ENCODE measurements at places on chromosomes 12 and 14.

DNA sequence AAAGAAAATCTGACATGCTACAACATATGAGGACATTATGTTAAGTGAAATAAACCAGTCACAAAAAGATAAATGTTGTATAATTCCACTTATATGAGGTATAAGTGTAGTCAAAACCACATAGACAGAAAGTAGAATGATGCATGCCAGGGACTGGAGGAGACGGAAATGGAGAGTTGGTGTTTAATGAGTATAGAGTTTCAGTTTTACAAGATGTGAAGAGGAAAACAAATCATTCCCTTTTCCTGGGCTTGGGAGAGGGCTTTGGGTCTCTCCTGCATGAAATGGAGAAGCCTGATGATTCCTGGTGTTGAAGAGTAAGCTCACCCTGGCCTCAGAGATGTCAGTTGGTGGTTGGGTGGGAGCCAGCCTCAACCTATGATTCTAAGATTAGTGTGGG, 158.4 kb upstream of the PLXNC1 start:
- ATAC-seq, result no peak

DNA sequence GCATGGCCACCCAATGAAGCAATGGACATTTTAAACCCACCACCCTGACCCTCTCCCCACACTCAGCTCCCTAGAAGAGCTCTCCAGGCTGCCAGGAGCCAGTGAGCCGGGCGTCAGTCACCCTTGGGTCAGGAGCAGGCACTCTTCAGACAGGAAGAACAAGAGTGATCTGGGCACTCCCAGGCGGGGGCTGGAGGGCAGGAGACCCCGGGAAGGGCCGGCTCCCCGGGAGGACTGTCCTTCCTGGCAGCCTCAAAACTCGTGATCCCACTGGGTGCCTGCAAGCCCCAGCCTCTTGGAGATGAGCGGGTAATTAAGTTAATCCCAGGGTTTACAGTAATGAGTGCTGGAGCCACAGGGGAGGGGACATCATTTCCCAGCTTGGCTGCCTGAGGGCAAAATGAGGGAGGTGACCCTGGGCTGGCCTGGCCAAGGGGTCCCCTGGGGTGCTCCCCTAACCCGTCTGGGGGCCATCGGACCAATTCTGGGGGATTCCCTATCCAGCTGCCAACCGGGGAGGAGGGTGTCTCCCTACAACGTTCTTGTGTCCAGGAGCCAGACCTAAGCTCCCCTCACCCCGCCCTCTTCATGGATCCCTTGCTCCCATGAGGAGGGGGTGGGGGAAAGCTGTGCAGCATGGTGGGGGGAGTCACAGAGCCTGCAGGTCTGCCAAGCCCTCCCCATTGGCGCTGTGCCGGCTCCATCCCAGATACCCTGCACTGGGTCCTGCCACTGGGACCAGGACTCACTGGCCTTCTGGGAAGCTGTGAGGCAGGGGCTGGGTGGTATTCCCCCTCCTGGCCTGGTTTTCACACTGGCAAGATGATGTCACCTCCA, 59.2 kb downstream of the CCNK start:
- no peak for ATAC-seq

- ATAC-seq, result peak; percentile 96
These were observed 32.1 kb downstream of the DMAC2L start for GRCh38 chr14:50344116-50344775.

GRCh38 chr14:89746135-89746534, 208.4 kb downstream of the EFCAB11 start:
- ATAC-seq, result no peak

- no peak for ATAC-seq
These were observed 78.7 kb downstream of the HELB start for GRCh38 chr12:66380769-66381535.

DNA sequence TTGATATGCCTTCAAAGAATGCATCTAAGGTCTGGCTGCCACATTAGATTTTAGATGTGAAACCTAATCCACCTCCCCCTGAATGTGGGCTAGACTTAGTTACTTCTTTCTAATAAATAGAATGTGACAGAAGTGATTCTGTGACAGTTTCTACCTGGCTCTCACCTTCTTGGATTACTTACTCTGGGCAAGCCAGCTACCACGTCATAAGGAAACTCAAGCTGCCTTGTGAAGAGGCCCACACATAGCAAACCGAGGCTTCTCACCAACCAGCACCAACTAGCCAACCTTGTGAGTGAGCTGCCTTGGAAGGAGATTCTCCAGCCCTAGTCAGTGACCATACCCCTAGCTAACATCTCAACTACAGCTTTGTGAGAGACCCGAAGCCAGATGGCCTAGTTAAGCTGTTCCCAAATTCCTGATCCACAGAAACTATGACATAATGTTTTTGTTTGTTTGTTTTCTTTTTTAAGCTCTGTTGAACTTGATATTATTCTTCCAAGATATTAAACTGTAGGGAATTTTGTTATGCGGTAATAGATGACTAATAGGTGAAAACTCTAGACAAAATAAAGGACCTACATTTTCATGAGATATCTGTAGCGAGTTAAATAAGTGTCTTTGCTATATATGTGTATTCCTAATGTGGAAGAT, 6.2 kb downstream of the GPR19 start:
- ATAC-seq, result peak; percentile 55

- no peak for ATAC-seq
These were observed 4.4 kb upstream of the NR4A1 start for GRCh38 chr12:52046859-52047258.

- ATAC-seq, result no peak
These were observed 14.2 kb upstream of the DLK1 start for GRCh38 chr14:100712490-100712889.

GRCh38 chr14:53968726-53969125, 12.1 kb upstream of the BMP4 start:
- ATAC-seq, result no peak

GRCh38 chr14:99179506-99179905, 92.5 kb downstream of the BCL11B start:
- no peak for ATAC-seq

GRCh38 chr12:57896115-57896433, 45.3 kb upstream of the ATP23 start:
- no peak for ATAC-seq

- ATAC-seq, result no peak
These were observed 365.7 kb downstream of the LRIG3 start for GRCh38 chr12:58554522-58555157.

- no peak for ATAC-seq
These were observed 18.9 kb upstream of the ANKRD33 start for GRCh38 chr12:51868821-51869495.

DNA sequence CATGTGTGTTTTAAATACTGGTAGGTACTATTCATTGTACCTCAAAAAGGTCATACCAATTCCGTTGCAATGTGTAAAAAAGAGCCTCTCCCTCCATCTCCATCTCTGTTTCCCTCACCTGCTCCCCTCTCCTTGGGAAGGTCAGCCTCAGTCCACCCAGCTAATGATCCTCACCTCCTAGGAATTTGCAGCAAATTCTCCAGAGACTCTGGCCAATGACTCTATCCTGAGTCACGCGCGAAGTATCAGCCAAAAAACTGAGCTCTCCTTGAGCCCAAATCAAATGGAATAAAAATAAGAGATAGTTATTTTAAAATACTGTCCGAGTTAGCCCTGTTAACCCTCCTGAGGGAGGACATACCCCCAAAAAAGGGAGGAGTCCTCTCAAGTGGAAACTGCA, 148.4 kb downstream of the DPF3 start:
- no peak for ATAC-seq

DNA sequence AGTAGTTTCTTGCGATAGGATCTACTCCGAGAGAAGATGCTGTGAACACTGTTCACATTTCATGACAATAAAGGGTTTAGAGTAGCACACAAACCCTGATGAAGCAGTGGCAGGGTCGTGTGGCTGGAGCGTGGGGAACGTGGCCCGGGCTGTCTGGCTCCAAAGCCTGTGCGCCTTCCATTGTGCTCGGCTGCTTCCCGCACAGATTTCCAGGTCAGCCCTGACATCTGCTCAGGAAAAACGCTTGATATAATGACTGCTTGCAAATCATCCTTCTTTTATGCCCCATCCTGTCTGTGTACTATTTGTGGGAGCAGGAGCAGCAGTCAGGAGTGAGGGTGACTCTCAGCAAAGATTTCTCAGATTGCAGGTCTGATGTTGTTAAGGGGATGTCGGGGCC, 78.6 kb downstream of the EML1 start:
- ATAC-seq, result no peak

GRCh38 chr12:15123401-15123800, 97.8 kb downstream of the RERG start:
- ATAC-seq, result no peak

GRCh38 chr12:115584156-115584555, 693.3 kb downstream of the MED13L start:
- ATAC-seq, result no peak

GRCh38 chr12:61991661-61992060, 268.5 kb upstream of the USP15 start:
- no peak for ATAC-seq

- no peak for ATAC-seq
These were observed 33.6 kb upstream of the PCNX1 start for GRCh38 chr14:70873627-70874026.

GRCh38 chr14:77037938-77038568, 9.5 kb upstream of the IRF2BPL start:
- ATAC-seq, result no peak

DNA sequence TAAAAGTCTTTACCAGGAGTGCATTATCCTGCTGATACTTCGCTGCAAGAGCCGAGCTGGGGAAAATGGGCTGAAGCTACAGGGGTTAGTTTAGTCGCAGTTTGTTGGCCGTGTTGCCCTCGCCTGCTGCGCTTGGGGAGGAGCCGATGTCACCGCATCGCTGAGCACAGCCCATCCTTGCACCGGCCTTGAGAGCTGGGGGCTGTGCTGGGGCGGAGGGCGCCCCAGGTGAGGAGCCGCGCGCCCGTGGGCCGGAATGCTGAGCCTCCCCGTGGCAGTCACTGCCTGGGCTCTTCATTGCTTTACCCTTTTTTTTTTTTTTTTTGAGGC, 50.0 kb downstream of the ADGRD1 start:
- no peak for ATAC-seq

DNA sequence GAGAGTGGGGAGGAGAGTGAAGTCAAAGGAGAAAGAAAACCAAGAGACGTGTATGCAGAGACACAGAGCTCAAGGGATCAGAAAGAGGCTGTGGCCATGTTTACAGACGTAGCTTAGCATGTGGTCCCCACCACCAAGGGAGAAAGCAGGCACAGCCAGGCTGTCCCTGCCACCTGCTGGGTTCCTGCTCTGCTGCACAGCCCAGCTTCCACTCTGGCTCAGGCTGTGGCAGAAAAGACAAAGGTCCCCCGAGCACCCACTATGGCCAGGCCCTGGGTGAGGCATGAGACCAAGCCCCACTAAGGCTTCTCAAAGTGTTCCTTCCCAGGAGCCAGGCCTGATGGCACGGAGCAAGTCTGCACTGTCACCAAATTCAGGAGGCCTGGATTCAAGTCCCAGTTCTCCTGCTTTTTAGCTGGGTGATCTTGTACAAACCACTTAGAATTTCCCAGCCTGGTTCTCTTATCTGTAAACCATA, 25.9 kb upstream of the COL2A1 start:
- no peak for ATAC-seq

- ATAC-seq, result peak; percentile 36
These were observed 93.5 kb upstream of the PTHLH start for GRCh38 chr12:28065889-28066630.

- ATAC-seq, result no peak
These were observed 75.2 kb upstream of the MAX start for GRCh38 chr14:65177551-65177950.

GRCh38 chr12:70244409-70244808, 1.2 kb downstream of the CNOT2 start:
- ATAC-seq, result no peak

DNA sequence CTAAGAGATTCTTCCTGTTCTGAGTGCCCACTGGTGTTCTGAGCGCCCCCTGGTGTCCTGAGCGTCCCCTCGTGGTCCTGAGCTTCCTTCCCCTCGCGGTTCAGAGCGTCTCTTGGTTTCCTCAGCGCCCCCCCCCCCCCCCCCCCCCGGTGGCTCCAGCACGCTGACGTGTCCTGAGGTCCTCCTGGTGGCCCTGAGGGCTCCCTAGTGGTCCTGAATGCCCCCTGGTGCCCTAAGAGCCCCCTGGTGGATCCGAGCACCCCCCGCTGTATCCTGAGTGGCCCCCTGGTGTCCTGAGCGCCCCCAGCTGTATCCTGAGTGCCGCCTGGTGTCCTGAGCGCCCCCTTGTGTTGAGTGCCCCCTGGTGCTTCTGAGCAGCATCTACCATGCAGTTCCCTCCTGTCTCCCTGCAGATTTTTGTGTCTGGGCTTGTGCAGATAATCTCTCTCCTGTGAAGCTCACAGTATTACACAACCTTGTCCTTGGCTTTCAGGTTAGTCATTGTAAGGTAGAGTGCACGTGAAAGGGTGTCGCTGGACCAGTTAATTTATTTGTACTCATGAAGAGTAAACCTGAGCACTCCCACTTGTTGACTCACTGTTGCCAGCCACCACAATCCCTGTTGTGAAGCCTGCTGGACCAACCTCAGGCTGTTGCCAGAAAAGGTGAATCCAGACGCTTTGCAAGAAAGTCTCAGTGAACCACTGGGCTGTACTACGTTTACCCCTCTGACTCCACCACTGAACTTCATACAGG, 1168.4 kb downstream of the TMEM121 start:
- ATAC-seq, result peak; percentile 70

DNA sequence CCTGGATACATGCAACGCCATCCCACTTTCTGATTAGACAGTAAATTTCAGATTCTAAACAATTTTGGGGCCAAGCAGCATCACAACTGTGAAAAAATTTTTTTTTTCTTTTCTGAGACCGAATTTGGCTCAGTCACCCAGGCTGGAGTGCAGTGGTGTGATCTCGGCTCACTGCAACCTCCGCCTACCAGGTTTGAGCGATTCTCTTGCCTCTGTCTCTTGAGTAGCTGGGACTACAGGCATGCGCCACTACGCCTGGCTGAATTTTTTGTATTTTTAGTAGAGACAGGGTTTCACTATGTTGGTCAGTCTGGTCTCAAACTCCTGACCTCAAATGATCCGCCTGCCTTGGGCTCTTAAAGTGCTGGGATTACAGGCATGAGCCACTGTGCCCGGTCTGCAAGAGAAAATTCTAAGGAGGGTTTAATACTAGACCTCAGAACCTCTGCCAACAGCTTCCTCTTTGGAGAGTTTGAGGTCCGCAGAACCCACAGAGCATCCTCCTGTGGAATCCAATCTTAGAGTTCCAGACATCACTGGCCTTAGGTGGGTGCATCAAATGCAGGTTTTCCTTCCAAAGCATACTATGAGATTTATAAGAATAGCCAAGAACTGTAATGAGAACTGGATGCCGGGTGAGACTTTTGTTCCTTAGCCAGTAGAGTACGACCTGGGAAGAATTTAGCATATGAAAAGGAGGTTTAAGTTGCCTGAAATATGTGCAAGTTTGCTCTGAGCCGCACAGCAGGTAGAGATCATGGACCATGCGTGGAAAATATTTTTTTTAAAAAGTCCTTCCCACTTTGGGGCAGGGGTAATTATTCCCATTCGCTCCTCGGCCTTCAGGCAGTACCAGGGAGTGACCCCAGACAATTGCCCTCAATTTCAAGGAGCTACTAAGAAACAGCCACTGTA, 7.8 kb upstream of the PHC1 start:
- no peak for ATAC-seq

- ATAC-seq, result no peak
These were observed 278.6 kb downstream of the MED13L start for GRCh38 chr12:115998794-115999478.

All from activated CD4-positive, CD25-positive, alpha-beta regulatory T cell treated with anti-CD3 and anti-CD28 coated beads, Interleukin-2, amount 50 U/mL, for 24 hours (primary cell).